CD4-positive, alpha-beta T cell treated with Interleukin-4 for 1 hour (primary cell): ENCODE measurements at places on chromosomes 5 and 9.

- DNase-seq, result no peak
Observed at GRCh38 chr5:153463806-153464205, 26.7 kb upstream of the GRIA1 start.

- no peak for DNase-seq
Observed at GRCh38 chr5:82163452-82164175, 114.5 kb downstream of the RPS23 start.

GRCh38 chr9:113807173-113808061 is 68.7 kb upstream of the ZNF618 start:
- peak; percentile 33 for DNase-seq

DNA sequence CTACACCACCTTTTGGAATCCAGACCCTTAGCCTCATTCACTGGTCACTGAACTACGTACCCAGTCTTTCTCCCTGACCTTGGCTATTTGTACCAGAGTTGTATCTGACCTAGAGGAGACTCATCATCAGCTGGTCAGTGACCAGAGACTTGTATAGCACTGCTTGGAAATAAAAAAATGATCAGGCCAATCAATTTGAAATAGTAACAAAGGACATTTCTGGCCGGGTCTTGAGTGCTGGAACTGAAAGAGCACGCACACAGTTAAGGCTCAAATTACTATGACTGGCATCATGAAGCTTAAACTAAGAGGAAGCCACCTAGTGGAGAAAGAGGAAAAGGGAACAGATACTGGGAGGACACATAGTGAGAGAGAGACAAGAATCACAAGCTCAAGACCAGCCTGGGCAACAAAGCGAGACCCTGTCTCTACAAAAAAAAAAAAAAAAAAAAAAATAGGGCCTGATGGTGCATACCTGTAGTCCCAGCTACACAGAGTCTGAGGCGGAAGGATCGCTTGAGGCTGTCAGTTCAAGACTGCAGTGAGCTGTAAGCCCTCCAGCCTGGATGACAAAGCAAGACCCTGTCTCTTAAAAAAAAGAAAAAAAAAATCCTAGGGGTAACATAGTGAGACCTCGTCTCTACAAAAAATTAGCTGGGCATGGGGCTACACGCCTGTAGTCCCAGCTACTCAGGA is 12.8 kb upstream of the SRP19 start:
- peak; percentile 67 for DNase-seq

- no peak for DNase-seq
Observed at GRCh38 chr5:172312286-172312685, 28.7 kb upstream of the UBTD2 start.

- DNase-seq, result no peak
Observed at GRCh38 chr9:70475211-70475610, 60.8 kb upstream of the KLF9 start.

- peak; percentile 46 for DNase-seq
Observed at GRCh38 chr9:129866394-129867135, 31.3 kb downstream of the USP20 start.

DNA sequence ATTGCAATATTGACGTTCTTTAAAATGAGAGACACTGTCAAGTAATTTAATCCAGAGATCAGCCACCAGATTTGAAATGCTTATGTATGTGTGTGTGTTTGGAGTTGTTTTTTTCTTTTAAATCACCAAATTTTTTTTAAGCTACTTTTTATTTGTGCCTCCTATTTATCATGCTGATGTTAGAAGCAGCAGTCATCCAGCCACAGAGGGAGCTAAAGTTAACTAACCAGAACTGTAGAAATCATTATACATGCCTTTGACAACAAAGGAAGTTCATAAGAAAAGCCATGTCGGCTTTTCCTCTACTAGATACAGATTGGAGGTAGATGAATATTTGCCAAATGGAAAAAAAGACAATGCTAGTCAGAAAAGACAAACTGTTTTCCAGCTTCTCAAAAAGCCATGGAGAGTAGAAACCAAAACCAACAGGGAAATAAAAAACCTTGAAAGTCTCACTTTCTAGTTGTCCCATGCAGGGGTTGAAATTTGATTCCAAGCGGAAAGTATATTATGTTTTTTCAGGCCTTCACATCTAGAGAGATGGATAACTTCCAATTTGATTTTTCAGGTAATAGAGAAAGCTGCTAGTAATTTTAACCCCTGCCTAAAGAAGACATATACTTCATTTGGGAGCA is 4.5 kb downstream of the PURA start:
- no peak for DNase-seq

- no peak for DNase-seq
Observed at GRCh38 chr5:107090506-107090905, 580.2 kb downstream of the EFNA5 start.

GRCh38 chr9:76654575-76654974 is 109.7 kb upstream of the PCA3 start:
- no peak for DNase-seq

- DNase-seq, result no peak
Observed at GRCh38 chr5:90813392-90813791, 254.8 kb downstream of the ADGRV1 start.

DNA sequence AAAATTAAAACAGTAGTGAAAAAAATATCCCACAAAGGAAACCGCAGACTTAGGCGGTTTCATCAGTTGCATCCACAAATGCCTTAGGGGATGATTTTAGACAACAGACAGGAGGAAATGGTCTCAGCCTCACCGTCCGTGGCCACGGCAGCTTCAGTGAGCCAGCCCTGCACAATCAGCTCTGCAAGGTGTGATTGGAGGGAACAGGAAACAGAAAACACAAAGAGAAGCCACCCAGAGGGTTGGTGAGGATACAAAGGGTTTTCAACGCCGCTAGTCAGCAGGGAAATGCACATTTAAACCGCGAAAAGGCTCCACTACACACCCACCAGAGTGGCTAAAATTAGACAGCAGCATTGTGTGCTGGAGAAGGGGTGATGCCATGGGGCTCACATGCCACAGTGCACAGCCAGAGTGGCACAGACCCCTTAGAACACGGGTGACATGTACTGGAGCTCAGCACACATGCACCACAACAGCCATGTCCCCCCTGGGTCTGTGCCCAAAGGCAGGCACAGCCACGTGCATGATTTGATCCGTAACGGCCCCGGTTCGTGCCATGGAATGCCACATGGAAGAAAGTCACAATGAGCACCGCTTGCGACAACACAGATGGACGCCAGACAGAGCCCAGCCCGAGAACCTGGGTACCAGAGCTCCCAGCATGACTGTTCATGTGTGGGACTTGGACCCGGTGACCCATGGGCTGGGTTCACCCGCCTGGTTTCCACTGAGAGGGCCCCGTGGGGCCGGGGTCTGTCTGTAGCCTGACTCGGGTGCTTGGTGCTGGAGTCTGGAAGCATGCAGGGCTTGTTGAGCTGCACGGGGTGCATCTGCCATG is 18.3 kb upstream of the TERT start:
- DNase-seq, result peak; percentile 59

DNA sequence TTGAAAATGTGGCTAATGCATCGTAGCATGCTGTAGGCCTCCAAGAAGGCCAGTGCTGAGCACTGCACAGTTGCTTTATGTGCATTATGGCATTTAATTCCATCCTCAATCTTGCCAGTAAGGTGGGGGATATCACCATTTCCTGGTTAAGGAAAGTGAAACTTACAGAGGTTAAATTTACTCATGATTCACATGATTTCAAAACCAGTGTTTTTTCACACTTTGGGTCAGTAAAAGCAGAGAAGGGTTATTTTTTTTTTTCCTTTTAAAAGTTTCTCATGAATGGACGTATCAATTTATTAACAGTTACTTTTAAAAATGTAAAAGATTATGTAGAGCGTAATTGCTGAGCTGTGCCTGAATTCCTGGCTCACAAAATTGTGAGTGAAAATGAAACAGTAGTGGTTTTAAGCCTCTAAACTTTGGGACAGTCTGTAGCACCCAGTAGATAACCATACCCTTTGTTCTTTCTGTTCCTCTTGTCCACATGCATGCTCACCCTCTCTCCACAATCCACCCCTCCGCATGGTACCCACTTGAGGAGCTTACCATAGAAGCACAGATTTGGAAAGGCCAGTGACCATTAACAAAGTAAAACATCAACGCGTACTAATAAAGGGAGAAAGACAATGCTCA is 21.2 kb downstream of the MAST4 start:
- DNase-seq, result no peak

- DNase-seq, result no peak
Observed at GRCh38 chr5:43699910-43700309, 96.9 kb downstream of the NNT start.

DNA sequence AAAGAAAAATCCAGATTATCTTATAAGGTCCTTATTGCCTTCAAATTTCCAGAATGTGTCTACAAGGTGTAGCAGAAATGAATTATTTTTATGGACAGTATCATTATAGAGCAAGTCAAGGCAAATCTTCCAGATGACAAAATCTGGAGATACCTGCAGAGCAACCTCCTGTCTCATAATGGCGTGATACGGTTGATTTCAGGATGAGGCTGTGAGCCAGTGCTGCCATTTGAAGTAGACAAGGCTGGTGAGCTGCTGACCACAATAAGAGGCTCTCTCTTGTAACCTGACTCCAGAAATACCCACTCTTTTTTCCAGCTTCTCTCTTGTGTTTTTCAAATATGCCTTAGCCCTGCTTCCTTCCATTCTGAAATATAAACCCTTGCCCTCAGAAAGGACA is 108.2 kb downstream of the HTR1A start:
- DNase-seq, result no peak

DNA sequence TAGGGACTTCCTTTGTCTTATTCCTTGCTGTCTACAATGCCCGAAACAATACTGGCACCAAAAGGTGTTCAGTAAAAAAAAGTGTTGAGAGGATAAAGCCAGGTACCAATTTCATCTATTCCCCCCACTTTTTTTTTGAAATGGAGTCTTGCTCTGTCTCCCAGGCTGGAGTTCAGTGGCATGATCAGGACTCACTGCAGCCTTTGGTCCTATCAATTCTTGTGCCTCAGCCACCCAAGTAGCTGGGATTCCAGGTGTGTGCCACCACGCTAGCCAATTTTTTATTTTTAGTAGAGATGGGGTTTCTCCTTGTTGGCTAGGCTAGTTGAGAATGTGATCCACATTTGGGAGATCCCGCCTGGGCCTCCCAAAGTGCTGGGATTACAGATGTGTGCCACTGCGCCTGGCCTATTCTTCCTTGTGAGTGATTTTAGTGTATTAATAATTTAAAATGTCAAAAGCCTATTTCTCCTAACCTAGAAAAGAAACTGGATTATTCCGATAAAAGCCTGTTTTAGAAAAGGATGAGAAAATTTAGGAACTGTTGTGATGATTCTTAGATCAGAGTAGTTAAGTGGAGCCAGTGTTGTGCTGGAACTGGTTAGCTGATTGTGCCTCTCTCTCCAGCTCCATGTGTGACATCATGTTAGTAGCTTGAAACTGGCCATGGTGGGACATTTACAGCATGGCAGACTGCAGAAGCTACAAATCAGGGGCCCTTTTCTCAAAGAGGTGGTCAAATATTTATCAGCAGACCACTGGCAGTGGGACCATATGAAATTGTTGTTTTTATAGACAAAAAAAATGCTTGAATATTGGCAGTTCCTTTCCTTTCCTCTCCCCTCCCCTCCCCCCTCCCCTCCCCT is 14.3 kb downstream of the CDC42SE2 start:
- peak; percentile 60 for DNase-seq

- DNase-seq, result no peak
Observed at GRCh38 chr9:137496601-137497375, 37.7 kb upstream of the NSMF start.

- no peak for DNase-seq
Observed at GRCh38 chr9:92561374-92562330, 25.9 kb upstream of the ECM2 start.

GRCh38 chr9:114784721-114785279 is 21.0 kb downstream of the TNFSF15 start:
- DNase-seq, result no peak

DNA sequence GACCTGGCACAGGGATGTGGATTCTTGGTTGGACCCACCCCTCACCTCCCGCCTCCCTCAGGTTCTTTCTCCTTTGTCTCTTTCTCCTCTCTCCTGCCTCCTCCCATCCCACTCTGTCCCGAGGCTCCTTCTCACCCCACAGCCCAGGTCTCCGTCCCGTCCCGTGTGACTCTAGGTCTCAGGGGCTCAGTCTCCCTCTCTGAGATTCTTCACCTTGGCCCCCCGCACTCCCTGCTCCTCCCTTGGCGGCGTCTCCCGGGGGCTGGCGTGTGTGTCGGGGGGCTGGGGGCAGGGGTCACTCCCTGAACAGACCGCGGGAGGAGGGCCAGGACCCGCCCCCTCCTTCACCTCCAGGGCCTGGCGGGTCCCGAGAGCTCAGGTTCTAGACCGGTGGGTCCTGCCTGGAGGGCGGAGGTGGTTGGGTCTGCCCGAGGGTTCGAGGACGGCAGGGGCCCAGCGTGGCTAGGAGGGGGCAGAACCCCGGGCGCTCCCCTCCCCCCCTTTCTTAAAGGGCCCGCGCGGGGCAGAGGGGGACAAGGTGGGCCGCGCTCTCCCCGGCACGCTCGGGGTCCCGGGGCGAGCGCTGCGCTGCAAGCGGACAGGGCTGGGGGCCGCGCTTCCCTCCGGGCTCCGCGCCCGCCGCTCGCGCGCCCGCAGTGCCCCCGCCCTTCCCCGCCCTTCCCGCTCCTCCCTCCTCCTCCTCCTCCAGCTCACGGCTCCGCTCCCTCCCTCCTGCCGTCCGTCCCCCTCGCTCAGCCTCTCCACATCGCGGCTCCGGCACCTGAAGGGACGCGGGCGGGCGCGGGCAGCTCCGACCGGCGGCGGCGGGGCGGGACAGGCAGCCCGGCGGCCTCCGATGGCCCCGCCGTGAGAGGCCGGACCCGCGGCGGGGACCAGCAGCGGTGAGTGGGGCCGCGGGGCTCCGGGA is at the start of gene PSD2:
TSS of gene PSD2 (plus strand) at position 735 of the 928 bp plus-strand sequence. CDS start 13,633 bp downstream, outside the sequence.
- DNase-seq, result no peak

GRCh38 chr5:1731091-1731639 is 68.5 kb downstream of the MRPL36 start:
- no peak for DNase-seq

DNA sequence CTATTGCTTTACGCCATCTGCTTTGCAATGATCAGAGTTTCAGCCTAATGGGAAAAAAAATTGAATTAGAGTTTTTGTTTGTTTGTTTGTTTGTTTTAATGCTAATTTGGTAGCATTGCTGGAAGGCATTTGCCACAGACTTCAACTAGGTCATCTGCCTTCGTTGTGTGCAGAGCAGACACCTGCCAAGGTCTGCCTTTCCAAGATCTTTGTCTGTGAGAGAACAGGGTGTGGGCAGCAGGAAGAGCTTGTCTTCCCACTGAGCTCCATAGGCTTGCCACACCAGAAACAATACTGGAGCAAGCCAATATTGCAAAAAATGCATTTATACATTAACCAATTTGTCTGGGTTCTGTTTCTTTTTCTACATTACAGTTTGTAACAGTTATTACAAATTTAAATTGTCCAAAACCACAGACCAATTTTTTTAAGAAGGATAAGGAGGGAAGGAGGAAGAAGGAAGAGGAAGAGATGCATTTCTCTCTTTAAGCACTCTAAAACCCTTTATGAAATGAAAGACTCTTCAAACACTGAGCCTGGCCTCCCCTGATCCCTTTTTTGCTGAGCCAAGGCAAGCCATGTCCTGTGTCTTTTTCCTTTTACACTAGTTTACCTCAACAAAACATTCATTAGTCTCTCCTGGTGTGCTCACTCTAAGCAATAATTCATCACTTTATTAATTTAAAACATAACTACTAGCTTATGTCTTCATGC is 210.5 kb downstream of the SNX18 start:
- no peak for DNase-seq
